ENCODE measurements at places on chromosomes 5 and 9.

- no peak for DNase-seq
These were observed 208.3 kb upstream of the VLDLR start for GRCh38 chr9:2413160-2413805.

DNA sequence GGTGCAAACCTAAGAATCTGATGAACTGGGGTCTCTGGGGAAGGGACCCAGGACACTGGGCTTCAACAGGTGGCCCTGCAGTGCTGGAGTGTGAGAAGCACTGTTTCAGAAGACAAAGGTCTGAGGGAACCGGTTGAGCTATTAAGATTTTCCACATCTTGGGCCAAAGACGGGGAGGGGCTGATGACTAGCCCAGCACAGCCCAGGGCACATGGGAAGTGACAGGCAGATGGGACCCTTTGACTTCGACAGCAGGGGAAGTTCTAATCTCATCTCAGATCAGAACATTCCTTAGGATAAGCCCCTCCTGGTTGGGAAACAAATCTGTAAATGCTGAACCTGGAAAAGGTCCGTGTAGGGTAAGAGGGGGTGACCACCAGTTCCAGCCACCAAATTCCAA lies 67.4 kb downstream of the RAPGEF1 start:
- no peak for DNase-seq

GRCh38 chr9:113949571-113950078 lies 73.5 kb downstream of the ZNF618 start:
- no peak for DNase-seq

- peak; percentile 89 for DNase-seq
These were observed 32.7 kb downstream of the DMRT3 start for GRCh38 chr9:1009101-1009707.

- no peak for DNase-seq
These were observed at the start of gene PCDHB15 for GRCh38 chr5:141245250-141245717. Gene PCDHB15, plus strand, starts transcription at chr5:141245395. Its CDS starts 184 bp downstream, at chr5:141245579.

- no peak for DNase-seq
These were observed 211.3 kb downstream of the FAM114A2 start for GRCh38 chr5:153827397-153827796.

GRCh38 chr9:14153310-14153720 lies 160.6 kb downstream of the NFIB start:
- DNase-seq = no peak

- no peak for DNase-seq
These were observed 32.1 kb downstream of the TRMO start for GRCh38 chr9:97889941-97890887.

DNA sequence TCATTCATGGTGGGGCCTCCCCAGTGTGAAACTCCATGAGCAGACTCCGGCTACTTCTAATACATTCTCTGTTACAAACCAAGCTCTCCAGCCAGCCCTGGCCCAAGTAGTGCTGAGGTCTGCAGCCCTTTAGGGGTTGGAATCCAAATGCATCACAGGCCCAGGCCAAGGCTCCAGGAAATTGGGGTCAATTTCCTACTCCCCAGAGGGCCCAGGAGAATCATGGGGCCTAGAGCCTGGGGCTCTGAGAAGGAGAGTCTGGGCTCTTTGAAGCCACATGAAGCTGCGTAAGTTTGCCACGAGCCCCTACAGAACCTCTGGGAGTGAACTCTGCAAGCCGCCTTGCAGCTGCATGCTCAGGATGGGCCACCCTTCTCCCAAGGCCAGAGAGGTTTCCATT lies 206.4 kb downstream of the PAPPA start:
- DNase-seq = no peak

GRCh38 chr5:122442938-122443337 lies 130.9 kb downstream of the SNCAIP start:
- no peak for DNase-seq

DNA sequence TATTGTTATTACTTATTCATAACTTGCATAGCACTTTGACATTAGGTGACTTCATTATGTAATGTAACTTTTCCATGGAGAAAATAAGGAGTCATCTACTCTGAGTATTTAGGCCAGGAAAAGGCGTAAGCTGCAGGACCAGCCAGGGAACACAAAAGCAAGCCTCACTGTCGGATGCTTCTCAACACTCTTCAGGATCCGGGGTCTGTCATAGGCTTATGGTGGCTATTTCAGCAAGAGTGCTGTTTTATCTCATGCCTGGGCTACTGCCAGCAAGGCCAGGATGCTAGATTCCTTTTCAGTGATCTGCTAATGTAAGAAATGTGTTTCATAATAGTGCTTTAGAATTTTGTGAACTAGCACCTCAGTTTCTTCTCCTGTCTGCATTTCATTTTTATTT lies 162.4 kb downstream of the CHSY3 start:
- DNase-seq = peak; percentile 46

DNA sequence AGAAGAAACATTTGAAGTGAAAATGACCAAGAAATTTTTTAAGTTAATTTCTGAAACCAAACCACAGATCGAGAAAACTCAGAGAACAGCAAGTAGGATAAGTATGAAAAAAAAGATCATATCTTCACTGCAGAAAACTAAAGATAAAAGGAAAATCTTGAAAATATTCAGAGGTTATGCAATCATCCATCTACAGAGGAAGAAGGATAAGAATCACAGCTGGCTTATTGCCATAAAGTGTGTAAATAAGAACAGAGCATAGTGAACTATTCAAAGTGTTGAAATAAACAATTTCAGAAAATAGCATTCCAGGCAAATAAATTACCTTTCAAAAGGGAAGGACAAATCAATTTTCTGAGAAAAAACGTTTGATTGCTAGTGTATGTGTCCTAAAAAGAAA lies 1191.7 kb upstream of the CDH6 start:
- no peak for DNase-seq

GRCh38 chr5:74294231-74294705 lies 346.3 kb downstream of the ENC1 start:
- peak; percentile 60 for DNase-seq

- no peak for DNase-seq
These were observed 83.6 kb downstream of the ANKH start for GRCh38 chr5:14787801-14788579.

- no peak for DNase-seq
These were observed 49.6 kb upstream of the ATP10B start for GRCh38 chr5:160901656-160902055.

DNA sequence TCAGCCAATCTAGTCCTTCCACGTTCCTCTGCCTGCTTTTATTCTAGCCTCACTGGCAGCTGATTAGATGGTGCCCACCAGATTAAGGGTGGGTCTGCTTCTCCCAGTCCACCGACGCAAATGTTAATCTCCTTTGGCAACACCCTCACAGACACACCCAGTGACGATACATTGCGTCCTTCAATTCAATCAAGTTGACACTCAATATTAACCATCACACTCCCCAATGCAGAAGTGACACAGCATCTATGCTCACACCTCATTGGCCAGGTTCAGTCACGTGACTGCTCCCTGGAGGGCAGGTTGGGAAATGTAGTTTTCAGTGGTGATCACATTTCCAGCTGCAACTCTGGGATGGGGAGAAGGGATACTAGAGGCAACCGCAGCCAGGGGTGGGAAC lies 13.0 kb downstream of the SUSD3 start:
- no peak for DNase-seq

DNA sequence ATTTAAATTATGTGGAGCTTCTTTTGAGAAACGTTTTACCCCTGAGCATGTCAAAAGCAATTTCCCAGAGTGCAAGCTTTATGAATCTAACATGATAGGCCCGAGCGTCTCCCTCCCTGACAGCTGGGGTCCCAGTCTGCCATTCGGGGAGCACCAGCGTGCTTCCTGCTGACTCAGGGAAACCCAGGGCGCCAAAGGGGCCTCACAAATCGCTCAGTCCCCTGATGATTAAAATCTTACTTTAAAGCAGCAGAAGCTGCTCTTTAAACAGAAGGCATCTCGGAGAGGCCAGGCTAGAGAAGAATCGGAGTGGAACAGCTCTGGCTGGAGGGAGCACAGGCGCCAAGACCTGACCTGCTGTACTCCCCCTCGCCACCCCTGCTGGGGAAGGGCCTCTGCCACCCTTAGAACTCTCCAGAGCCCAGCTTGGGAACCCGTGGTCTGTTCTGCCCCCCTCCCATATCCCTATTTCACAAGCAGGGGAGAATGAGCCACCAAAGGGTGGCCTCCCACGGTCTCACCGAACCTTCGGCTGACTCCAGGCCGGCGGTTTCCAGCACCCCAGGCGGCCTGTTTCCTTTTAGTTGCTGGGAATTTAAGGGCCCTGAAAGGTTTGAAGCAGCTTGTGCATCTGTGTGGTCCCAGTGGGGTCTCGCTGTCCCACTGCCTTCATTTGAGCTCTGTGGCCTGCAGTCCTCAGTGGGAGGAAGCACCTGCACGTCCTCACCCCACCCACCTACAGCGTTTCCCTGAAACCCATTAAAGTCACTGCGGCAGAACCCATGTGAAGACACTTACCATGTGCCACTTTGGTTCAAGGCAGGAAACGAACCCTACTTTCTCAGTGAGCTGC lies 147.6 kb downstream of the COL23A1 start:
- peak; percentile 34 for DNase-seq

- no peak for DNase-seq
These were observed 50.6 kb downstream of the WHRN start for GRCh38 chr9:114454652-114455051.

DNA sequence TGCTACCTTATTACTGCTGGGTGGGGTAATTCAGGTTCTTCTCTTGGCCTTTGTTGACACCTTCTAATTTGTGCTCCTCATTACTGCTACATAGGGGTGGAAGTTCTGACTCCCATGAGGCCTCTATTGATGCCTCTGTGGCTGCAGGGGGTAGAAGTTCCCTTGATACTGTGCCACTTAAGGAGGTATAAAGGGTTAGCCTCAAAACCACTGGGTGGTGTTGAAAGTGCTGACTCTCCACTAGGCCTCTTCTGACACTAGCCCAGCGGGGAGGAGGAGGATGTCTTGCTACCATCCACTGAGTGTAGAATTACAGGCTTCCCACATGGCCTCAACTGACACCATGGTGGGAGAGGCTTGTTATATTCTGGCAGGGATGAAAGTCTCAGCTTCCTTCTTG lies 36.7 kb upstream of the CCDC112 start:
- DNase-seq = no peak

GRCh38 chr5:19795218-19795617 lies 192.8 kb downstream of the CDH18 start:
- DNase-seq = no peak

GRCh38 chr9:133120501-133121197 lies 391 bp downstream of the RALGDS start:
- DNase-seq = no peak

- DNase-seq = no peak
These were observed 565.7 kb downstream of the PRDM9 start for GRCh38 chr5:24073107-24073506.

- no peak for DNase-seq
These were observed 72.8 kb downstream of the STARD4 start for GRCh38 chr5:111439473-111440075.

DNA sequence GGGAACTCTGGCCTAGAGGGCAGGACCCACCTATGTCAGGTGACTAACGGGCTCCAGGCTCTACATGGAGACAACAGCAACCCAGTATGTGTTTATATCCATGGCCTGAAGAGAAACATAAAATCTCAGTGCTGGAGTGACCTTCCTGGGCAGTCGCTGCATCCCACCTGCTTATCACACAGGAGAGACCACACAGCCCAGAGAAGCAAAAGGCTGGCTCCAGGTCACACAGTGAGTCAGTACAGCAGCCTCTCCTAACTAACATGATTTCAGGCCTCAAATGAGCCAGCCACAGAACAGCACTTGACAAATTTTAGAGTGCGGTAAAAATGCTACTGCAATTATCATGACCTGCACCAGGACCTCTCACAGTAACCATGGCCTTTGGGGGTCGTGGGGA lies 54.0 kb upstream of the TGFBR1 start:
- DNase-seq = no peak

GRCh38 chr9:128383791-128384190 lies 12.6 kb downstream of the URM1 start:
- no peak for DNase-seq

GRCh38 chr5:172867761-172868435 lies 33.8 kb downstream of the ERGIC1 start:
- no peak for DNase-seq

DNA sequence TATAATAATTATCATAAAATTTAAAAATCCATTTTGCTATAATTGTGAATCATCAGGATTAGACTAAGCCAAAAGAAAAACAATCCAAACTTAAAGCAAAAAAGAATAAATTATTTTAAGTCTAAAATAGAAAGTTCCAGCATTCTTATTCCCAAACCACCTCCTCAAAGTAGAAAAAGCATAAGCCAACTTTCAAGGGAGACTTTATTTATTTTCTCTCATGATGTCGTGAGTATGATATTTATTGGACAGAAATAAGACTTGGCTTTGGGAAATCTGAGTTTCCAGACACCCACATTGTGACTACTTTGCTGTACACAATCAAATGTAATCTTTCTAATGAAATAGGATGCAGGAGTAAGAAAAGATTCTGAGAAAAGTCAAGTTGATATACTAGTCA lies 372.1 kb downstream of the MTRR start:
- DNase-seq = no peak

DNA sequence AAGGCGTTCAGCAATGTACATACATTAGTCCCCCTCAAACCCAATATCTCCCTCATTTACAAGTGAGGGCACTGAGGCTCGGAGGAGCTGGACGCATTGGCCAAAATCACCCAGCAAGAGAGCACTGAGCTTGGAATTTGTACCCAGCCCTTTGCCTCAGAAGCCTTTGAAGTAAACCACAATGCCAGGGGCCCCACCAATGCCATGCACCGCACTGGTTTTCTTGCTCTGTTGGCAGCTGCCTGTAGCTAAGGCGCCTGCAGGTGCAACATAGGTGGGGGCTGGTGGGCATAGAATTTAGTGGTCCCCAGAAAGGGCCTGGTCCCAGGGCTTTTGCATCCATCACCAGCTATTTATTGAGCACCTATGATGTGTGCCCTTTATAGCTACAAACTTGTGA lies 37.3 kb upstream of the FUBP3 start:
- DNase-seq = no peak

DNA sequence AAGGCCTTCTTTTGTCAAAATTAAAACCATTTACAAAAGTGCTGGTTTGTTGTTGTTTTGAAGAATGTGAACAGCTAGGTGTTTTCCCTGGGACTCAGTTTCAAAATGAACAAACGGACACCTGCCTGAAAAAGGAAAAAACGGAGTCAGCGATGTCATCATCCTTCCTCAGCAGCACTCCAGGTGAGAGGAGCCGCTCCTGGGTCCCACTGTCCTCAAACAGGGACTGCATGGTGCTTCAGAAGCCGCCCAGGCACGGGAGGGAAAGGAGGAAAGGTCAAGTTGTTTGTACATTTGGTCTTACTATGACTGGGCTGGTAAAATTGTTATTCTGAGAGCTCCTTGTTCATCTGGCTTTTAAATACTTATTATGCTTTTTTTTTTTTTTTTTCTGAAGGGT lies 69.0 kb upstream of the ZSWIM6 start:
- no peak for DNase-seq

DNA sequence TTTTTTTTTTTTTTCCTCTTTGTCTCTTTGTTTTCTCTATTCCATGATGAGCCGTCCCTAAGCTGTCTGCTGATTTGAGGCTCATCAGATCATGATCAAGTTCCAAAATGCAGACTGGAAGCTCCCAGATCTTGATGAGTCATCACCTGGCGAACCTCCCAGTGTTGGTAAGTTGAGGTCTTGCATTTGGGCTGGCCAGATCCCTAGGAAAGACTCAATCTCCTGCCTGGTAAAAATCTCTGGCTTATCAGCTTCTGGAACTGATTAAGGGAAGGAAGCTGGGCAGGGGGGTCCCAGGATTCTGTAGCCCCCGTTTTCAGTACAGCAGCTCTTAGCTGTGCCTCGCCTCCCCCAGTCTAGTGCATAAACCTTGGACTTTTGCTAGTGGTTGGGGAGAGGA lies 69.0 kb downstream of the TSPAN17 start:
- DNase-seq = no peak
